T47D (cell line): ENCODE measurements at places on chromosomes 13 and 19.

- DNase-seq = peak; percentile 77
Measured at GRCh38 chr19:1065606-1066109, 1.3 kb upstream of the ARHGAP45 start.

DNA sequence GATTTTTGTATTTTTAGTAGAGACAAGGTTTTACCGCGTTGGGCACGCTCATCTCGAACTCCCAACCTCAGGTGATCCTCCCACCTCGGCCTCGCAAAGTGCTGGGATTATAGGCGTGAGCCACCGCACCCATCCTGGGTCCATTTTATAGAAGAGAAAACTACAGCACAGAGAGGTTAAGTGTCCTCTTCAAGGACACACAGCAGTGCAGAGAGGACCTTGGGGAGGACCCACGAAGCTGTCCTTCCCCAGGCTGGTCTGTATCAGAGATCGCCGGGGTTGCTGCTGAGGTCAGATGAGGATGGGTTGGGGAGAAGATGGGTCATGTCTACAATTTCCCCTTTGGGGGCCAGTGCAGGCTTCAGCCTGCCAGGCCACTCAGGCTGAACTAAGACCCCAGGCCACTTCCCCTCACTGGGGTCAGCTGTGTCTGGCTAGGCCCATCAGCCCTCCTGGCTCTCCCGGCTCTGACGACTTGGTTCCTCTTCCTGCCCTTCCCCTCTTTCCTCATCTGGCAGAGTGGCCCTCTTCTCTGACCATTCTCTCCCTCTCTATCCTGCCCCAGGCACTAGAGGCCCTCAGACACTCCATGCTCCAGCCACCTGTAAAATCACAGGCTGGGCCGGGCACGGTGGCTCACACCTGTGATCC, 9.6 kb downstream of the MYO1F start:
- DNase-seq = no peak

- DNase-seq = no peak
Measured at GRCh38 chr19:5691822-5692722, 2.0 kb downstream of the RPL36 start.

- no peak for DNase-seq
Measured at GRCh38 chr13:51628059-51628852, 44.0 kb downstream of the WDFY2 start.

GRCh38 chr19:39411081-39411831, 1.2 kb upstream of the PLEKHG2 start:
- peak; percentile 26 for DNase-seq

- no peak for DNase-seq
Measured at GRCh38 chr19:9967326-9967725, 31.0 kb upstream of the OLFM2 start.

- no peak for DNase-seq
Measured at GRCh38 chr13:28725046-28725610, 6.4 kb upstream of the SLC46A3 start.

DNA sequence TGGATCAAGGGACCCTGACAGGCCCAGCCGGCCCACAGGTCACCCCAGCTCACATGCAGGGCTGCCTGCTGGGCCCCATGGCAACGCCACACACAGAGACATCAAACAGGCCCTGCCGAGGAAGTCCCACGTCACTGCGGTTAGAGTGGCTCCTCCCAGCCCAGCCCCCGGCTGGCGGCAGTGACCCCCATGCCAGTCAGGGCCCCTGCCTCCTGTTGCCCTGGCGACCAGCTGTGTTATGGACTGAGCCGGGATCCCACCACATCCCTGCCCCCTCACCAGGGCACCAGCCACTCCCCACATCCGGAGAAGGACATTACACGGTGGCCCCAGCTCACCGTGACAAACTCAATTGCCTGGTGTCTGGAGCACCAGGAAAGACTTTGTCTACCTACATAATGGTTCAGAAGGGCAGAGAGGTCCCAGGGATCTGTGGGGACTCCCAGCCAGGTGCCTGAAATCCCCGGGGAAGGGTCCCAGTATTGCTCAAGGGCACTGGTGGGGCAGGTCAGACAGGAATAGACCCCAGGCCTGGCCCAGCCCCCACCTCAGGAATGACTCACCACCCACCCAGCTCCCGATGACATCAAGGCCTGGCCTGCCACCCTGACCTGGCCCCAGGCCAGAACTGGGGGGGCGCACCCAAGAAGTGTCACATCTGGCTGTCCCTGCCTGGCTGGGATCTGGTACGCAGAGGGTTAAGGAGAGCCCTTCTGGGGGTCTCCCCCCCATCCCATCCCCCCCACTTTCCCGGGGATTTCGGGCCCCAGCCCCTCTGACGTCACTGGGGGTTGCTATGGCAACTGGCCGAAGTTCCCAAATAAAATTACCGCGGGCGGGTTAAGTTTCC, 30.2 kb upstream of the NANOS3 start:
- no peak for DNase-seq
